ENCODE measurements at places on chromosomes 16 and 17.

DNA sequence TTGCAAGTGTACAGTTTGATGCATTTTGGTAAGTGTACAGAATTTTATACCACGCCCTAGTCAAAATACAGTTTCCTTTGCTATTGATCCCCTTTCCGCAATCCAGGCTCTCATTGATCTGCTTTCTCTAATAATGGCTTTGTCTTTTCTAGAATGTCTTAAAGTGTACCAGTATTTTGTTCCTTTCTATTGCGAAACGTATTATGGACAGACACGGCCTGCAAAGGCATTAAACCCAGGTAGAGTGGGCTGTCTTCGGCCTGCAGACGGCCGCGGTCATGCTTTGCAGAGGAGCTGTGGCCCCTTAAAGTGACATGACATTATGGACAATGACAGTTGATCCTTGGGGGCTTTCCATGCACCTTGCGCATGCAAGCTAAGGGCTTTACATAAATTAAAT lies 15.9 kb upstream of the HSBP1 start:
- DNase-seq, result no peak

DNA sequence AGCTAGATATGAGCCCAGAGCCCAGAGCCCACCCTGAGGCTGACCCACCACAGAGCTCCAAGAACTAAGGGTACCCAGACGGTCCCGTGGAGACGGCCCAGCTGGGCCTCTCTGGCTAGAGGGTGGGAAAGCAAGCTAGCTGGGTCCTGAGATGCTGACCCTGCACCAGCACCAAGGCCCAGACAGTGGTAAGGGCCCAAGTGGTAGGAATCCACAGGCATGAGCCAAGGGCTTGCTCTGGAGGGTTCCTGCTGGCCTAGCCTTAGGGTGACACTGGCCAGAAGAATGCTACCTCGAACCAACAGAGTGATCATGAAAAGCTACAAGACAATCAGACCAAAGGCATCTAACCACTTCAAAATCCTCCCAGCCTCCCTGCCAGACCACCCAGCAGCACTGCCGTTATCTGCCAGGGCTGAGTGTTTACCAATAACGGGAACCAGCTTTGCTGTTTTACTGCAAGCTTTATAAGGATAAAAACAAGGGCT lies 13.2 kb downstream of the HIC1 start:
- no peak for DNase-seq

- no peak for DNase-seq
Measured at GRCh38 chr16:11423315-11424117, 78.3 kb downstream of the RMI2 start.

DNA sequence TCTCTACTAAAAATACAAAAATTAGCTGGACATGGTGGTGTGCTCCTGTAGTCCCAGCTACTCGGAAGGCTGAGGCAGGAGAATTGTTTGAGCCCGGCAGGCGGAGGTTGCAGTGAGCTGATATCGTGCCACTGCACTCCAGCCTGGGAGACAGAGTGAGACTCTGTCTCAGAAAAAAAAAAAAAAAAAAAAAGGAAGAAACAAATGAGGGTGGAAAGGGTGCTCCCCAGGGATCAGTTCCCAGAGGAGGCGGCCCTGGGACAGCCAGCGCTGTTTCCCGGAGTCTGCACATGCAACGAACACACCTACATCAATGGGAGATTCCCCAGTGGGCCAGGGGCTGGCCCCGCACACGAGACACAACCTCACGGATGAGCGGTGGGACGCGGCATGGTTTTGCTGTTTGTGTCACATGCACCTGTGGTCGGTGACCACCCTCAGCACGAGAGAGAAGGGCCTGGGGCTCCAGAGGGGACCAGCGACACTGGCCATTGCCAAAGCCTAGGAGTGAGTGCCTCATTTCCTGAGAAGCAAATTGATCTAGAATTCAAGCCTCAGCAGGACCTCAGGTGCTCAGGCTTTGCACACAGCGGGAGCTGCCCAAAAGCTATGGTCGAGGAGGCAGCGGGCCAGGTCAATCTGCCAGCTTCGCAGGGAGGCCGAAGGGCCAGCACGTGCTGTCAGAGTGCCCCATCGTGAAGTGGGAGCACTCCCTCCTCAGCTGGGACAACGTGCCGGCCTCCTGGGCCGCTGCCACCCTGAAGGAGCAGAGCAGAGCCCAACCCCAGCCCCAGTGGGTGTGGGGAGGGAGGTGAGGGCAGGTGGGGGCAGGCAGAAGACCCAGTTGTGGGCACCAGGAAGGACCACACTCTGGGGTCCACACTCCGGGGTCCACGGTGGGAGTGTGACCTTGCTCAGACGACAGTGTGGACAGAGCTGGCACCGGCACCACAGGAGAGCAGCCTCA lies 13.8 kb upstream of the WDR45B start:
- DNase-seq, result no peak

DNA sequence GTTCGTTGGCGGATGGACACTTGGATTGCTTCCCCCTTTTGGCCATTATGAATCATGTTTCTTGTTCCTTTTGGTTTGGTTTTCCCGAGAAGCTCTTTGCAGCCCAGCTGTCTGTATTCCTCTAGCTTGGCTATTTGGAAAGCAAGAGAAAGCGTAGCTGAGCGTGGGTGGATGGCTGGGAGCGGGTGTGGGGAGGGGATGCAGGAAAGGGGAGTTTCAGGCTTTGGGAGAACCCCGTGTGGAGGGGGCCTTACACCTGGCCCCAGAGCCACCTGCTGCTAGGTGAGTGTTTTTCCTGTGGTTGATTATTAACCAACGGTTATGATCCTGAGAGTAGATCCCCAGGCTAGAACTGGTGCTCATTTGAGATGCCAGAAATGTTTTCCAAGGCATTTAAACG lies 103.7 kb downstream of the RAP1GAP2 start:
- no peak for DNase-seq

- no peak for DNase-seq
Measured at GRCh38 chr17:519450-520212, 167.0 kb upstream of the RPH3AL start.

DNA sequence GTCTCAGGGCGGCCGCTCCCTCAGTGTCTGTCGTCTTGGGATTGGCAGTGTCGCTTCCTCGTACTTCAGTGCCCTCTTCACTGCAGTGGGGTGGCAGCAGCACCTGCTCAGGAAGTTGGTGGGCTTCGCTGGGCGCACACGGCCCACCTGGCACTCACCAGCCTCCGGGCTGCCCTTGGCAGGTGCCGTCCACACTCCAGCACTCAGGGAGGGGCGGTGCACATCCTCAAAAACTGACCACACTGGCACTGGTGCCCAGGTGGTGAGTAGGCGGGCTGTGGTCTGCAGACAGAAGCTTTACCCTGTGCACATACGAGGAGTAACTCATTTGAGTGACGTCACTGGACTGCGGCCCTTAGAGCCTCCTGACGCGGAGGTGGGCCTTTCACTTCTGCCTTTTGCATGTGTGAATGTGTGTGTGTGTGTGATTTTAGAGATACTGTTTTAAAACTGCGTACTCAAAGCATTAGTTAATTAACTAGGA lies 94.6 kb downstream of the BANP start:
- DNase-seq, result no peak

DNA sequence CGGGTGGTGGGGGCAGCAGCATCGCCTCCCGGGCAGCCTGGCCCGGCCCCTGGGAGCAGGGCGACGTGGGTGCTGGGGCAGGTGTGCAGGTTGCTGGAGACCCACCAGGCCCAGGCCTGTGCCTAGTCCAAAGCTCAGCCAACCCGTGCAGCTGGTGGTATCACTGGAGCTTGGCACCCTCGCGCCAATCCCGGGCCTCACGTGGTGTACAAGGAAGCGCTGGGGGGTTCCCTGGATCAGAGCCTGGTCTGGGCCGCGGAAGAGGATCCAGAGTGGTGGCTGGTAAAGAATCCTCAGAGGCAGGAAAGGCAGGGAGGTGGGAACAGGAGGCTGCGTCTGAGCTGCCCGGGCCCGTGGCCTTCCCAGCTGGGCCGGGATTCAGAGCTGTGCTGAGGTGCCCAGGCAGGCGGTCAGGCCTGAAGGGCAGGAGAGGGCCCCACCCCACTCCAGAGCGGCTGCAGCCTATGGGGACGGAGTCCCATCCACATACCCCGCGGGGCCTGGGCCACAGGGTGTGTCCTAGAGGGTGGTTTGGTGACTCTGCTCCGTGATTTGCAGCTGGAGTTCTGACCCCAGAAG lies 36.2 kb downstream of the ZFPM1 start:
- DNase-seq, result no peak

DNA sequence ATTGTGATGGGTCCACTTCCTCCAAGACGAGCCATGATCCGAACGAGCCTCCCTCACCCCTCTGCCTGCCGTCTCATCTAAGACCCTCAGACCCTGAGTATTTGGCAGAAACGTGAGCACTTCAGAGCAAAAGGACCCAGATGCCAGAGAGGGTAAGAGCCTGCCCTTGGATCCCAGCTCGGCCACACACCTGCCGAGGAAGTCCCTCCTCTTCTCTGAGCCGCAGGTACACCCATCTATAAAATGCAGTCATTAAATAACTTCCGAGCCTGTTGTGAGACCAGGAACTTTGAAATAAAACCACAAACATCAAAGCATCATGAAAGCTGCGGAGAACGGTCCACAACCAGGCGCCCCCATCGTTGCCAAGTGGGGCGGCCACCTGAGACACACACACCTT lies 64.8 kb upstream of the DOC2B start:
- no peak for DNase-seq

DNA sequence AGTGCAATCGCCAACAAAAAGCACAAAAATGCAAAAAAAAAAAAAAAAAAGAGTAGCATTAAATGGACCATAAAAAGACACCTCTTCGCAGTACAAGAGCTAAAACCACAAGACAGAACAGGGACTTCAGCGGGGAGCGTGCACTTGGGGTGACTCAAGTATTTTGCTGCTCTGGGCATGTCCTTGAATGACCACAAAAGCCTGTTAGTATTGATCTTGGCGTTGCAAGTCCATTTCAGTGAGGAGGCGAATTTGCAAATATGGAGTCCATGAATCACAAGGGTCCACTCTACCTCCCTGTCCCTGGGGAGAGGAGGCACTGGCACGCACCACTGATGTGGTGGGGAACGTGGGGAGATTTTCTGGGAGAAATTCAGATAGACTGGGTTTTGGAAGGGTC lies 78.9 kb downstream of the CNGB1 start:
- DNase-seq, result no peak

DNA sequence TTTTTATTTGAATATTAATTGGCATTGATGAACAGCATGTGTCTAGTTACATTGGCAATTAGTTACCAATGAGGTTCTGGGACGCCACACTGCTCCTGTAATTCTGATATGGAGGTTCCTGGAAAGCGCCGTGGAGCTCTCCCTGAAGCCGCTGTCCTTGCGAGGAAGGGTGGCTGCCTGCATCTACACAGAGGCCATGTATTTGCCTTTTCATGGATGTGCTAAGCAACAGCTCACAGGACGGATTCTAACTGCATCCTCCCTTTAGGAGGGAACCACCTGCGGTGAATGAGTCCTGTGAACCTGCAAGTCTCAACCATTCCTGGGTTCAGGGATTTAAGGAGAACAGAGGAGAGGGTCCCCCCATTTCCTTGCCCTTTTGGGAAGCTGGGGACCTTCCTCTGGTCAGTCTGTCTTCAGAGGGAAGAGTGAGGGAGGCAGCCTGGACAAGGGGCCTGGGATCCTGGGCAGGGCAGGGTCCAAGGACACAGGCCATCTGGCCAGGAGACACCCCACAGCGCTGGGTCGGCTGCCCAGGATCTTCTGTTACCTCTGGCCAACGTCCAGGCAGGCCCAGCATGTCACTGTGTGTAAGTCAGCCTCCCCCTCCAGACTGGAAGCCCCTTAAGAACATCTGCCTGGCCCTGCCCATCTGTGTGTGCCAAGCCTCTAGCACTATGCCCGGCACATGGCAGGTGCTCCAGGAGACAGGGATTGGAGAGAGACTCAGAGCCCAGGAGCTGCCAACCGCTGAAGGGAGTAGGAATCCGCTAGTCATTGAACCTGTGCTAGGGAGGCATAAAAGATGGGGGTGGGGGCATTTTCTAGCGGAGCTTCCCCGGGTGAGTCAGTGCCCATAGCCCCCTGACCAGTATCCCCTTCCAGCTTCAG lies 314.1 kb upstream of the TNRC6C start:
- peak; percentile 64 for DNase-seq

DNA sequence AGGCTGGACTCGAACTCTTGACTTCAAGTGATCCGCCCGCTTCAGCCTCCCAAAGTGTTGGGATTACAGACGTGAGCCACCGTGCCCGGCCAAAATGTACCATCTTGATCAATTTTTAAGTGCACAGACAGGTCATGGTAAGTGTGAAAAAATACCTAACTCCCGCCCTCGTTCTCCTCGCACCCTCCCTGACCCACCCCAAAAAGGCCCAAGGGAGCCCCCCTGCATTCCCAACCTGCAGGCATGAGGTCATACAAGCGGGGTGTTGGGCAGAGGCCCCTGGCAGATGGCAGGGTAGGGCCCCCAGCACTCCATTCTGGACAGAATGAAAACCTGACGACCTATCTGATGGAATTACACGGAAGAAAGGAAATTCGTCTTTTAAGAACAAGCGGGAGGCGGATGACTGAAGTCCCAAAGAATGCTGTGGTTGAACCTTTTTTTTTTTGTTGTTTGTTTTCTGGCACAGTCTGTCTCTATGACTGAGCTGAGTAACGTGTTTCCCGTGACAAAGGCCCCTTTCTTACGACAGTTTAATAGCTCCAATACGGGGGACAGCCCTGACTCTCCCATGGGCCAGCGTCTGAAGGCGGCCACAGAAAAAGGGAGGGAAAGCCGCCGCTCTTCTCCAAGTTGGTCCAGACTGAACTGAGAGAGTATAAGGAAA lies 376.4 kb downstream of the SLC39A11 start:
- DNase-seq, result no peak

- no peak for DNase-seq
Measured at GRCh38 chr17:34269969-34270368, at the start of gene CCL7. Gene CCL7 (plus strand): TSS chr17:34270221. CDS start chr17:34270291, 70 bp downstream.

GRCh38 chr17:50461550-50462132 lies 7.0 kb downstream of the CHAD start:
- no peak for DNase-seq

- DNase-seq, result no peak
Measured at GRCh38 chr16:88732172-88732960, 26.1 kb downstream of the CTU2 start.

DNA sequence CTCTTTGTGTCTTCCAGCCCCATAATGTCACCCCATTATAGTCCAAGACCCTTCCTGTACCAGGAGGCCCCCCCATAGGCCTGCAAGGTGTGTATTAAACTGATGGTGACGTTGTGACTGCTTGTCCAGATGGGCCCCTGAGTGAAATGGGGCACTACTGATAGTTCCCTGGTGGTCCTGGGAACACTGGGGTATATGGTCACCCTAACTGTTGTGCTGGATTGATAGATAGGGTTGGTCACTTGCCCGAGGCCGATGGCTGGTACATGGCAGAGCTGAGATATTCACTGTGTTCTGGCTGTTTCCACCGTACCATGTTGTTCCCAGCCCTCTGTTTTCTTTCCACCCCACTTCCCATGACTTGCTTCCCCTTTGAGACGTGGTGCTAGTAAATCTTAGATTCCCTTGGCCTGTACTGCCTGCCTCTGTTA lies 4.3 kb downstream of the CNP start:
- DNase-seq, result no peak

GRCh38 chr16:2836646-2837508 lies 6.8 kb downstream of the ZG16B start:
- no peak for DNase-seq

All from vagina (tissue), 2 donors.